Hepatocyte (in vitro differentiated cells): ENCODE measurements at places on chromosomes 2 and 18. TPM values are rescaled to one million over a fixed set of nuclear protein-coding genes. Genes with fewer than 3 reads are reported as not detected.

NPAS2 gene
- 7.7 and 8.3 TPM in 2 replicates for total RNA-seq

RNF138 gene
- 35.8 and 41.1 TPM in 2 replicates for total RNA-seq

MOGAT1 gene
- not detected in 2 replicates for total RNA-seq

OLA1 gene
- total RNA-seq = 89.6 and 93.7 TPM in 2 replicates

PPP1R1C gene
- total RNA-seq = 0.40 and 8.4 TPM in 2 replicates

VPS54 gene
- total RNA-seq = 36.2 and 40.5 TPM in 2 replicates

REG3G gene
- total RNA-seq = 0.30 TPM in 1 of 2 replicates, not detected in the other

SALL3 gene
- total RNA-seq = 0.30 and 0.48 TPM in 2 replicates

CNRIP1 gene
- total RNA-seq = 5.8 and 7.9 TPM in 2 replicates

RASGRP3 gene
- 5.9 and 8.6 TPM in 2 replicates for total RNA-seq

GKN2 gene
- total RNA-seq = not detected in 2 replicates

MC5R gene
- total RNA-seq = not detected in 2 replicates

NAB1 gene
- 41.8 and 46.6 TPM in 2 replicates for total RNA-seq

IL1R1 gene
- 66.8 and 72.8 TPM in 2 replicates for total RNA-seq
